Neural crest cell (in vitro differentiated cells): ENCODE measurements at places on chromosomes 4 and X. TPM values are rescaled to one million over a fixed set of nuclear protein-coding genes. Genes with fewer than 3 reads are reported as not detected.

Gene H2BW2
- total RNA-seq, result 0.20 and 0.51 TPM in 2 replicates

Gene MTNR1A
- total RNA-seq, result 0.98 and 1.2 TPM in 2 replicates

Gene KDM6A
- 20.2 and 21.4 TPM in 2 replicates for total RNA-seq

Gene XAGE2
- total RNA-seq, result not detected in 2 replicates

Gene XAGE1B
- total RNA-seq, result not detected in 2 replicates

Gene NOX1
- not detected in 2 replicates for total RNA-seq

Gene PAGE1
- total RNA-seq, result not detected in 2 replicates

Gene RPL10
- 2,853 and 2,857 TPM in 2 replicates for total RNA-seq

Gene PABPC4L
- 4.3 and 4.6 TPM in 2 replicates for total RNA-seq

Gene AMER1
- total RNA-seq, result 12.8 and 13.6 TPM in 2 replicates

Gene PDE5A
- total RNA-seq, result 13.9 and 15.4 TPM in 2 replicates

Gene TRIM60
- total RNA-seq, result not detected in 2 replicates

Gene CXCL1
- not detected in 2 replicates for total RNA-seq

Gene ASMT
- total RNA-seq, result 0.44 TPM in 1 of 2 replicates, not detected in the other

Gene RCHY1
- total RNA-seq, result 26.8 and 32.6 TPM in 2 replicates

Gene LONRF3
- total RNA-seq, result 0.20 and 0.30 TPM in 2 replicates

Gene SOX3
- total RNA-seq, result 201 and 205 TPM in 2 replicates

Gene FGA
- total RNA-seq, result not detected in 2 replicates

Gene ERAS
- total RNA-seq, result 0.49 and 0.50 TPM in 2 replicates

Gene MAGEA12
- total RNA-seq, result not detected in 2 replicates

Gene BEND4
- total RNA-seq, result 0.40 and 1.0 TPM in 2 replicates

Gene RAB9B
- total RNA-seq, result 3.4 and 3.7 TPM in 2 replicates

Gene TRAPPC11
- total RNA-seq, result 38.2 and 41.2 TPM in 2 replicates

Gene ANAPC4
- total RNA-seq, result 32.4 and 34.1 TPM in 2 replicates

Gene CENPC
- total RNA-seq, result 25.9 and 28.7 TPM in 2 replicates

Gene FGF13
- 81.1 and 85.5 TPM in 2 replicates for total RNA-seq

Gene TEX13D
- 1.9 and 2.1 TPM in 2 replicates for total RNA-seq

Gene NR3C2
- total RNA-seq, result 0.21 and 0.30 TPM in 2 replicates

Gene ACOT9
- 61.8 and 62.2 TPM in 2 replicates for total RNA-seq

Gene COL25A1
- 39.3 and 39.6 TPM in 2 replicates for total RNA-seq
